ENCODE measurements at places on chromosomes 12 and 14.

- H3K27ac ChIP-seq = no peak overlapping the region
- no peak for DNase-seq
- no peaks in the 10 kb centered on the region for H3K4me1 ChIP-seq
- no peak overlapping the region for H3K4me3 ChIP-seq
- H3K36me3 ChIP-seq = peaks cover 1% of the 10 kb centered on the region
- H3K27me3 ChIP-seq = peaks cover 65% of the 10 kb centered on the region
These were observed 2.7 kb upstream of the NUAK1 start for GRCh38 chr12:106141452-106141851.

GRCh38 chr14:55191203-55192053 lies at the start of gene DLGAP5:
DLGAP5 (minus strand) TSS chr14:55191585; CDS start chr14:55189179, 2,406 bp downstream.
- peaks cover 26% of the 10 kb centered on the region for H3K36me3 ChIP-seq
- peaks cover 39% of the 10 kb centered on the region for H3K4me1 ChIP-seq
- H3K27ac ChIP-seq = peak within 1 kb of the TSS; percentile 88
- DNase-seq = peak; percentile 97
- H3K4me3 ChIP-seq = peak within 1 kb of the TSS; percentile 94

DNA sequence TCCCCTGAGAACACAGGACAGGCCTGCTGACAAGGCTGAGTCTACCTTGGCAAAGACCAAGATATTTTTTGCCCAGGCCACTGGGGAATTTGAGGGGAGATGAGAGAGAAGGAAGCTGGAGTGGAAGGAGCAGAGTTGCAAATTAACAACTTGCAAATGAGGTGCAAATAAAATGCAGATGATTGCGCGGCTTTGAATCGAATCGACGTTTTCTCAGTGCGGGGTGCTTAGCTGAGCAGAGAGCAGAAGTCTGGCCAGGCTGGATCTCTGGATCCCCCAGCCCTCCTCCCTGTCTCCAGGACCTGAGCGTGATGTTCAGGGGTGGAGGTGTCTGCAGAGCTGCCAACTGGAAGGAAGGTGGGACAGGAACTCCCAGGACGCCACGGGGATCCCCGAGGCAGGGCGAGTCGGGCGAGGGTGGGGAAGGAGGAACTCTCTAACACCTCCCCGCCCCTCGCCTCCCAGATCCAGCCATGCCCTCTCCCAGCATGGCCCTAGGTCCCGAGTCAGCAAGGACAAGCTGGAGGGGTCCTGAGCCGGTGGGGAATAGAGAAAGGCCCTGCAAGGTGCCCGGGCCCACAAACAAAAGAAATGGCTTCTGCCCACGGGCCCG lies 527 bp upstream of the CARMIL3 start:
- H3K36me3 ChIP-seq = no peaks in the 10 kb centered on the region
- H3K4me1 ChIP-seq = peaks cover 16% of the 10 kb centered on the region
- H3K27ac ChIP-seq = peak overlapping the region; percentile 32
- DNase-seq = peak; percentile 40
- peak overlapping the region; percentile 74 for H3K4me3 ChIP-seq

- no peaks in the 10 kb centered on the region for H3K4me1 ChIP-seq
- H3K27ac ChIP-seq = no peak overlapping the region
- H3K27me3 ChIP-seq = no peaks in the 10 kb centered on the region
- no peaks in the 10 kb centered on the region for H3K36me3 ChIP-seq
- H3K4me3 ChIP-seq = no peak overlapping the region
- no peak for DNase-seq
These were observed 424.4 kb upstream of the LMO3 start for GRCh38 chr12:17030338-17030737.

DNA sequence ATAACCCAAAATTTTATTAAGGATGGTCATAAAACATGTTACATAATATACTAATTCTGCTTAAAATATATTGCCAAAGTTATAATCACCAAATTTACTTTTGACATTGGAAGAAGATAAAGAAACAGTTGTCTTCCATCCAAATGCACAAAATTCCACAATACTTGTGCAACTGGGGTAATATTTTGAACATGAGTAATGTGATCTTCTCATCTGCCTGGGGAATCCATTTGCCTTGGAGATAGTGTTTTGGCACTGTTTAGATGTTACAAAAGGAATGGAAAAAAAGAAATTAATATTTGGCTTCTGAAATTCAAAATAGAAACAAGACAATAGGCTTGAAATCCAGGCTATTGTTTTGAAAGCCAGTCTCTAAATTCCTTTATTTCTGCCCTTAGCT lies 9.1 kb downstream of the GPR19 start:
- H3K27ac ChIP-seq = no peak overlapping the region
- H3K4me1 ChIP-seq = peaks cover 18% of the 10 kb centered on the region
- H3K36me3 ChIP-seq = peaks cover 28% of the 10 kb centered on the region
- H3K4me3 ChIP-seq = no peak overlapping the region
- no peak for DNase-seq

- H3K4me3 ChIP-seq = no peak overlapping the region
- DNase-seq = no peak
- H3K27me3 ChIP-seq = no peaks in the 10 kb centered on the region
- H3K27ac ChIP-seq = no peak overlapping the region
- H3K4me1 ChIP-seq = no peaks in the 10 kb centered on the region
- H3K36me3 ChIP-seq = no peaks in the 10 kb centered on the region
These were observed 138.7 kb downstream of the EGLN3 start for GRCh38 chr14:33812181-33812580.

DNA sequence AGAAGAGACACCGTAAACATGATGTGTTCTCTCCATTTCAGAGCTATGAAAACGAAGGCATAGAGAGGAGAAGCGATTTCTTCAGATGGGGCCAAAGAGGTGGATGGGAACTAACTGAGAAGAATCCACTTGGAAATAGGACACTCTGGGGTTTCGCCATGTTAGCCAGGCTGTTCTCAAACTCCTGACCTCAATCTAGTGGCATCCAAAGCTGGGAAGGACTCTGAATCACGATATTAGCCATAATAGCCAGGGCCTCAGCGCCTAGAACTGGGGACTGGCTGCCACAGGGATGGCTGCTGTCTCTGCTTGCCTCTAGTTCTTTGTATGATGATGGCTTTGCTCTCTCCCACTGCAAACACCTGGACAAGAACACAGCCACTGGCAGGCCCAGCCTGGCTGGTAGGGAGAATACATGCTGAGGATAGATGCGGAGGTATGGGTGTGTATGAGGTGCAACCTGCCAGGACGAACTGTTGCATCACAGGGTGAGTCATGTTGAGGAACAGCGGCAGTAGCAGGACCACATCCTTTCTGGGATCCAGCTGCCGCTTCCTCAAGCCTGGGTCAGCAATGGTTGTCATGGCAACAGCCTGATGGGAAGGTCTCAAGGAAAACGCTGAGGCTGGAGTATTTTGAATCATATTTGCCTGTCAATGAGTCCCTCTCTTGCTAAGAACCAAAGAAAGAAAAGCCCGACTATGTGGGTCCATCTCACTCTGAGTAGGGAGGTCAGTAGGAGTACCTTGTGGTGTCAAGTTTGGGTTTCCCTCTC lies 31.1 kb downstream of the CCDC177 start:
- H3K27ac ChIP-seq = peak overlapping the region; percentile 25
- peaks cover 22% of the 10 kb centered on the region for H3K4me1 ChIP-seq
- H3K27me3 ChIP-seq = peaks cover 39% of the 10 kb centered on the region
- DNase-seq = peak; percentile 86
- H3K36me3 ChIP-seq = no peaks in the 10 kb centered on the region
- H3K4me3 ChIP-seq = no peak overlapping the region

- H3K27me3 ChIP-seq = peaks cover 17% of the 10 kb centered on the region
- no peaks in the 10 kb centered on the region for H3K36me3 ChIP-seq
- no peaks in the 10 kb centered on the region for H3K4me1 ChIP-seq
These were observed 40.3 kb downstream of the ADGRD1 start for GRCh38 chr12:130993759-130994670.

GRCh38 chr12:27261866-27262265 lies 17.8 kb downstream of the STK38L start:
- no peak for DNase-seq
- no peak overlapping the region for H3K27ac ChIP-seq
- H3K36me3 ChIP-seq = peaks cover 15% of the 10 kb centered on the region
- H3K27me3 ChIP-seq = no peaks in the 10 kb centered on the region
- peaks cover 16% of the 10 kb centered on the region for H3K4me1 ChIP-seq
- H3K4me3 ChIP-seq = no peak overlapping the region

GRCh38 chr12:58184212-58184611 lies 242.8 kb downstream of the ATP23 start:
- H3K36me3 ChIP-seq = no peaks in the 10 kb centered on the region
- DNase-seq = no peak
- no peak overlapping the region for H3K4me3 ChIP-seq
- no peaks in the 10 kb centered on the region for H3K27me3 ChIP-seq
- no peaks in the 10 kb centered on the region for H3K4me1 ChIP-seq

DNA sequence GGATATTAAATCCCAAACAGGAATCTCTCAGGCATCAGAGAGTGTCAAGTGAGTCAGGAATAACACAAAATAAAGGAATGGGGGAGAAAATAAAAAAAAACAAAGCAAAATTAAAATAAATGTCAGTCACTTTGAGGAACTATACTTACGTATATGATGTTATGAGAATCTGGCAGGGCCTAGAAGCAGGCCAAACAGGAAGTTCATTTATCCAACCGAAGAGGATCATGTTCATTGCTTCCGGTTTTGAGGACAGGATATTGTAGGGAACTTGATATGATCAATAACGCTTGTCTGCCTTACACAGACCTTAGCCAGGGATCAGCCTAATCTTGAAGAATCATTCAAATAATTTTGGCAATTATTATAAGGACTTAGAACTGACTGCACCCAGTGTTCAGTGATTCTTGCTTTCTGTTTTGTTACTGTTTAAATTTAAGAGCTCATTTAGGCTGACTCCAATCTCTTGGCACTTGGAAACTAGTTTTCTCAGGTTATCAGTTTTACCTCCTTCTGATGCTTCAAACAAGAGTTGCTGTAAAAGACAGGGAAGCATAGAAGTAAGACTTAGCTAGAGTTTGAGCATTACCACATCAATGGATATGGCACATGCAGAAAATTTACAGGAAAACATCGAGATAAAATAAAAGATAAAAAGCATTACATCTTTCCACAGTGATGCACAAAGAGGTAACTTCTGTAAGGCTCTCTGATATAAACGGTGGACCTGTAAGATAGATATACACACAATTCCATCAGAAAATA lies 53.4 kb downstream of the ZFC3H1 start:
- no peaks in the 10 kb centered on the region for H3K27me3 ChIP-seq
- peaks cover 6% of the 10 kb centered on the region for H3K4me1 ChIP-seq
- peak overlapping the region; percentile 40 for H3K27ac ChIP-seq
- H3K4me3 ChIP-seq = no peak overlapping the region
- DNase-seq = no peak

DNA sequence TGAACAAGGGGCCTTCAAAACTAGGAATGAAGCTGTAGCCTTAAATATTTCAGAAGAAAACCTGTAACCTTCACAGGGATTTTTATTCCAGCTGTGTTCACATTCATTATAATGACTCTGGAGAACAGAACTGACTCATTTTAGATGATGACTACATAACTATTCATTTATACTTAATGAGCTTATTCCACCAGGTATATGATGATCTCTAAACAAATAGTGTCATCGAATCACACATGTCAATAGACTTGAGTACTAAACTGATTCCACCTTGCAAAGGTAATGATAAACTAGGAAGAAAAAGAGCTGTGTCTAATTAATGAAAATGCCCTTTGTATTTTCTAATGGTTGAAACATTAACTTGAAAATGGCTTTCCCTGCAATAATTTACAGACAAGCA lies 433.2 kb downstream of the PDZRN4 start:
- DNase-seq = no peak
- no peaks in the 10 kb centered on the region for H3K36me3 ChIP-seq
- no peak overlapping the region for H3K27ac ChIP-seq
- no peaks in the 10 kb centered on the region for H3K27me3 ChIP-seq
- no peaks in the 10 kb centered on the region for H3K4me1 ChIP-seq

GRCh38 chr12:122106843-122107242 lies 28.3 kb downstream of the MLXIP start:
- H3K27me3 ChIP-seq = no peaks in the 10 kb centered on the region
- DNase-seq = no peak
- H3K4me3 ChIP-seq = no peak overlapping the region
- H3K27ac ChIP-seq = no peak overlapping the region
- peaks cover 7% of the 10 kb centered on the region for H3K36me3 ChIP-seq

DNA sequence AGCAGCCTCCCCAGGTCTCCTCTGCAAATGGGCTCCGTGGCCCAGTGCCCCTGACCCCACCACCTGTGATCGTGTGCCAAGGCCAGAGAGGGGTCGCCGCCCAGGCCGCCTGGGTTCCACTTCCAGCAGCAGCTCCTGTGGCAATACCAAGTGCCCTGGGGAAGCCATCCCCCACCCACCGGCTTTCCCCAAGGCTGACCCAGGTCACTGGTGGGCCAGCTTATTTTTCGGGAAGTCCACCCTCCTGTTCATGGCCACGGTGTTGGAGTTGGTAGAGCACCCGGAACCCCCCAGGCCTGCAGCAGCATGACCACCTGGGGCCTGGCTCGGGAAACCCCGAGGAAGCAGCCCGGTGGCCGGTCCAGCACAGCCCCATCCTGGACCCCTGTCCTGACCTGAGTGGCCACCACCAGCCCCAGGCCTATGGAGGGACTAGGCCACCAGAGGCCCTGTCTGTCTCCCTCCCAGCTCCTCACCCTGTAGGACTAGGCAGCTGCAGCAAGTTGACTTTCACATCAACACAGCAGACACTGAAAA lies 40.8 kb upstream of the OASL start:
- no peaks in the 10 kb centered on the region for H3K4me1 ChIP-seq
- H3K27me3 ChIP-seq = peaks cover 13% of the 10 kb centered on the region
- peaks cover under 1% of the 10 kb centered on the region for H3K36me3 ChIP-seq
- DNase-seq = no peak

DNA sequence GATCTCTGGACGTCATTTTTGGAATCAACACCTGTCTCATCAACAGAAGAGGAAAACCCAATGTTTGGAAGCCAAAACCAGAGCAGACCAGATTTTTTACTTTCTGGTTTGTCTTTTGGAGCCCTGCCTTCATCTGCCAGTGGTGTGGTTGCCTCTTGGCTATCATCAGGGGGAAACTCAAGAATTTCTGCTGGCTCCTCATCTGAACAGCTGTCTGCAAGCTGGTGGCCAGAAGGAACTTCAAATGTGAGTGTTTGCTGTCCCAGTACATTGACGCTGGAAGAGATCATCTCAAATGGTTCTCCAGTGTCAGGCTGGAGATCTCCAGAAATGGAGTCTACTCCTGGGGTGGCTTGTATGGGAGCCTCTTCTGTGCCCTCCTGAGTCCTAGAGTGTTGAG lies 13.8 kb downstream of the PLD4 start:
- H3K27me3 ChIP-seq = peaks cover 46% of the 10 kb centered on the region
- H3K4me1 ChIP-seq = peaks cover 2% of the 10 kb centered on the region
- H3K27ac ChIP-seq = no peak overlapping the region

DNA sequence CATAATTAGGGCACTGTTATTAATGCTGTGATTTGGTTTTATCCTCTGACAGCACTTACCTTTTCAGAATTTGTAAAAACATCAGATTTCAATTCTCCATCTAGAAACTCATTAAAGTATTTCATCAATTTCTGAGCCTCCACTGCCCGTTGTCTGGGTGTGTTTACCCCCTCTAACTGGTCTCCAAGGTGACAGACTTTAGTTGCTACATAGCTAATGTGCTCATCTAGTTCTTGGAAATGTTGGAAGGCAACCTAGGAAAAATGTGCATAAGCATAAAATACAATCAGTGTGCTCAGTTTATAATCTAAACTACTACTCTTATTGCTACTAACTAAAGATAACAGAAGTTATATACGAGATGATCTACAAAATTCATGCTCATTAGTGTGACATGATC lies 24.6 kb downstream of the EXOC5 start:
- no peak for DNase-seq
- H3K27ac ChIP-seq = no peak overlapping the region
- H3K27me3 ChIP-seq = no peaks in the 10 kb centered on the region

GRCh38 chr14:63563370-63564026 lies 20.3 kb upstream of the PPP2R5E start:
- H3K27me3 ChIP-seq = peaks cover 29% of the 10 kb centered on the region
- no peaks in the 10 kb centered on the region for H3K36me3 ChIP-seq
- H3K4me1 ChIP-seq = no peaks in the 10 kb centered on the region
- no peak for DNase-seq
- H3K4me3 ChIP-seq = no peak overlapping the region

GRCh38 chr12:68932961-68933893 lies at the start of gene CPM:
CPM (minus strand) TSS chr12:68933171; CDS start chr12:68932837, 334 bp downstream.
- peaks cover 2% of the 10 kb centered on the region for H3K36me3 ChIP-seq
- peak within 1 kb of the TSS; percentile 69 for H3K4me3 ChIP-seq
- H3K27ac ChIP-seq = no peak within 1 kb of the TSS
